ENCODE measurements at places on chromosomes 5 and 9. TPM values are rescaled to one million over a fixed set of nuclear protein-coding genes. Genes with fewer than 3 reads are reported as not detected.
A peak's percentile ranks its signal among the peaks of the same experiment; 100 is the strongest.

The C9orf153 gene
- total RNA-seq = not detected

DNA sequence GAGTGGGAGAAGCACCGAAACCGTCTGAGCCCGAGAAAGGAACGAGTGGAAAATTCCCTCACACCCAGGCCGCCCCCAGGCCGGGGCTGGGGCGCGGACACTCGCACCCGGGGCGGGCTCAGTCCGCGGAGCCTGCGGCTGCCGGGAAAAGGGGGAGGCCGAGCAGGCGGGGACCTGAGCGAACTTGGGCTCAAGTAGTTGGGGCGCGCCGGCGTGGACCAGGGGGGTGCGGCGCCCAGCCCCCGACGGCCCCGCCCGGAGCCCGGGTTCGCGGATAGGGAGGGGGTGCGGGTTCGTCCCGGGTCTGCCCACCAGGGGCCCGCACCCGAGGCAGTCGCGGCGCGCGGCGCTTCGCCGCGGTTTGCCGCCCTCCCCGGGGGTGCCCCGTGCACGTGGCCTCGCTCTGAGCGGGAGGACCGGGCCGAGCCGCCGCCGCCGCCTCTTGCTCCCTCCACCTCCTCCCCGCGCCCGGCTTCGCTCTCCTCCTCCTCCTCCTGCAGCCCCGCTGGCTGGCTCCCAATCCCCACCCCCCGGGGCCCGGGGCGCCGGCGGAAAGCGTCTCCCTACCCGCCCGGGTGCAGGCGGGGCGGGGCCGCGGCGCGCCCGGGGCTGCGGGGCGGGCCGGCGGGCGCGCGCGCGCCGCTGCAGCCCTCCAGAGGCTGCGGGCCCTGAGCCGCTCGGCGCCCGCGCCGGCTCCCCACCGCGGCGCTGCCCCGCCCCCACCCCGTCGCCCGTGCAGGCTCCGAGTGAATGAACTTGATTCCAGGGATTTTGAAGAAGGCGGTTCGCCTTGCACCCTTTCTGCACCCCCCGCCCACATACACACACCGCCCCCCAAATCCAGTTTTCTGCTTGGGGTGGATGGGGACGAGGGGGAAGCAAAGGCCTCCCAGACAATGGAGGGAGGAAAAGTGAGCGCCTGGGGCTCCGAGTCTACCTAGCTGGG, 1.3 kb upstream of the NFIB start:
- DNase-seq = peak; percentile 91

DNA sequence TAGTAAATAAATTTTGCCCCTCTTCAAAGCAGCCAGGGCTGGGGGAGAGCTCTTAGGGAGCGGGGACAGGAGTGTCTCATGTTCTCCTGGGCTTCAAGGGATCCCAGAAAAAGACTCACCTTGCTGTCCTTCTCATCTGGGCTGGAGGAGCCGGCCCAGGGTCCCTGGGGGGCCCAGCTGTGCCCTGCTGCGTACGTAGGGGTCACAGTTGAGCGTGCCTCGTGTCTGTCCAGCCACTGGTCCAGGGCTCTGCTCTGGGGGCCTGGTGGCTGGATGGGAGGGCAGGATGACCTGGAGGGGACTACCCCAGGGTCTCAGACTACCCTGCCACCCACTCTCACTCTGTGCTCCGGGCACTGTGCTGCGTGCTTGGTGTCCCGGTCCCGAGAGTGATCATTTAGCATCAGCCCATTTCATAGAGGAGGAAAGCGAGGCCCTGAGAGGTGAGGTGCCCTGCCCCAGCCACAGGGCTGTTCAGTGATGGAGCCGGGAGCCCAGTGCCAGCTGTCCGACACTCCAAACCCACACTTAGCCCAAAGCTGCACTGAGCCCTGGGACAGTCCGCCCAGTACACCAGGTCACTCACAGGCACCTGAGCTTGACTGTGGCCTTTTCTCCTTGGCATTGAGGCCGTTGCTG, 26.2 kb upstream of the TDRD7 start:
- no peak for DNase-seq

DNA sequence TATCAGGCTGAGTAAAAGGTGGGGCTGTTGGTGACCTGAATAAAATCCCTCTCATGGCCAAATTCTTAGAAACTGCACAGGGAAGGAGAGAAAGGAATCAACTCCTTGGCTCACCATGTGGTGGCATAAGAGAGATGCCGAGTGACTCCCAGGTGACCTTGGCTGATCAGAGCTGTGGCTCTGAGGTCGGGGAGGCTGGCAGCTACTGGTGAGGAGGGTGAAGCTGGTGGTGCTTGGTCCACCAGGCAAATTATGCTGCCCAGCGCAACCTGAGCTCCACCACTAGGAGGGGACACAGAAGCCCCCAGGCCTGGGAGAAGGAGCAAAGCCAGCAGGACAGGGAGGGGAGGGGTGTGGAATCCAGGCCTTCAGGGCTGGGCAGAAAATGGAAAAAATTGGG, 111.2 kb upstream of the IL12B start:
- no peak for DNase-seq

DNA sequence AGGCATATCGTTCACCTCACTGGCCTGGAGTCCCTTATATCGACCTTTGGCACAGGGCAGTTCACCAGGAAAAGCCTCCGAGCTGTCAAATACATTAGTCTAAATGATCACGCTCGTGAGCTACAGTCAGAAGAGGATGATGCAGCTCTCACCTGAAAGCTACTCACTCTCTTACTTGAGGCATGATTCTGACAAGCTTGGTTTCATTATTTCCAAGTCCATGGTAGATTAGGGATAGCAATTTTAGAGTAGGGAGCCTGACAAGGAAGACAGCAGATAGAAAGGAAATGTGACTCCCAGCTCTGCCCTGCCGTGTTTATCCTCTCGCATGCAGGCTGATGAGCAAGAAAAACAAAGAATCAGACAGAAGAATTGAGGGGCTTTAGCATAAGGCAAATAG, 98.0 kb upstream of the MAP1B start:
- no peak for DNase-seq

DNA sequence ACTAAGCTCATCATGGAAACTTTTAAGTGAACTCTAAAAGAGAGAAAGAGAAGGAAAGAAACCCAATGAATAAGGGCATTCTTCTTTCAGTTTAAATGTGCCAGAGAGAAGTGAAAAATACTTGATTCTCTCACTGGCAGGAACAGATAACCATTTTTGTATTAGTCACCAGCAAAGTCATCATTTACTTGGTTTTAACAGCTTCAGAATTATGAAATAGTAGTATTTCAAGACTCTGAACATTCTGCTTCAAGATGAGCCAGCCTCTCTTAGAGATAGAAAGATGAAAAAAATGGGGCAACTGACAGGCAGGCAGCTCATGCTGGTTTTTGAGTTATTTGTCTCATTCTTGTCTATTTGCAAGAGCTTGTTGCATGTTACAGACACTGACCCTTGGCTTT, 103.5 kb downstream of the GCNT1 start:
- no peak for DNase-seq

The MYMK gene
- not detected for total RNA-seq

DNA sequence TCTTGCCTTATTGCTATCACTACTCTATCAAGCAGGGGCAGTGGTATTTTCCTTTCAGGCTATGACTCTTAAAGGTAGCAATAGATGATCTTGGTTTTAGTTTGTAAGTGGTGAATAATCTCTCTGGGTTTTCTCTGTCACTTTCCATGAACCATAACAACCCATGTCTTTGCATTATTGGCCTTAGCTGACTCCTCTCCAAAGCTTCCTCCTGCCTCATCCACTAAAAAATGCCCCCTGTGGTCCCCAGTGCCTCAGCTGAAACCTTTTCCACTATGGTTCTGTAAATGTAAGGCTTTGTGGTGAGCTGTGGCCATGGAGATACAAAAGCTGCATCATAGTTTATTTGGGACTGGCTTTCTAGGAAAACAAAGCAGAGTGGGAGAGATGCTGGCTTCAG, 128.8 kb downstream of the GPBP1 start:
- no peak for DNase-seq

All from right atrium auricular region (tissue), 2 donors.